SJSA1 (cell line): ENCODE measurements at places on chromosomes 5 and 9.

- no peaks in the 10 kb centered on the region for H3K36me3 ChIP-seq
- no peaks in the 10 kb centered on the region for H3K4me1 ChIP-seq
- DNase-seq, result no peak
Measured at GRCh38 chr9:89802781-89803355, 198.1 kb downstream of the GADD45G start.

GRCh38 chr9:113772121-113772810, 103.8 kb upstream of the ZNF618 start:
- no peak for DNase-seq
- H3K36me3 ChIP-seq, result no peaks in the 10 kb centered on the region

- H3K36me3 ChIP-seq, result no peaks in the 10 kb centered on the region
- peaks cover 10% of the 10 kb centered on the region; the same call in 1 of the 2 replicates for H3K4me1 ChIP-seq
- no peak overlapping the region for H3K27ac ChIP-seq
- no peak overlapping the region for H3K4me3 ChIP-seq
- no peaks in the 10 kb centered on the region for H3K27me3 ChIP-seq
Measured at GRCh38 chr9:38694676-38695075, 25.3 kb downstream of the FAM240B start.

DNA sequence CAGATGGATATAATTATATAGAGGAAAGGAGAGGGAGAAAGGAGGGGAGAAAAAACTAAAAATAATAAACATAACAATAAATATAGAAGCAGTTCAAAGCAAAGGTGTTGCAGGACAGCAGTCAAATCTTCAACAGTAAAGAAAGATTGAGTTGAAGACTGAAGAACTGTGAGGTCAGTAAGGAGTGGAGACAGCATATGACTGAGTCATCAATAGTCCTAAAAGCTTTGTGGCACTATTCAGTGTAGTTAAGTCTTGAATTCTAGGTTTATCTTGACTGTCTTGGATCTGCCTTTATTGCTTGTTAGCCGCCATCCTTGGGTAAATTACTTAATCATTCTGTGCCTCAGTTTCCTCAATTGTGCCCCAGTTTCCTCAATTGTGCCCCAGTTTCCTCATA, 137.0 kb downstream of the MRPS30 start:
- H3K27ac ChIP-seq, result no peak overlapping the region
- no peaks in the 10 kb centered on the region for H3K36me3 ChIP-seq
- no peak overlapping the region for H3K4me3 ChIP-seq

DNA sequence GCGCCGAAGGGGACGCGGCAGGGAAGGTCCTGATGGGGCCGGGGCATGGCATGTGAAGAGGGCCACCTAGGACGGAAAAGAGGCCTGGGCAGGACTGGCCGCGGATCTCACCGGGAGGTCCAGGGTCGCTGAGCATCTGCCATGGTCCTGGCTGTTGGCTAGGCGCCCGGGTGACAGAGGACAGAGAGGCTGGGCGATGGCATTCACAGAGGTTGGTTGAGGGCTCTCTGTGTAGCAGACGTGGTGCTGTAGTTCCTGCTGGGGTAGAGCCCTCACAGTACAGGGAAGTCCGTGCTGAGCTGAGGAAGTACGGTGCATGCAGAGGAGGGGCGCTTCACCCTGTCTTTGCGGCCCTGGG, 427 bp downstream of the PCYOX1L start:
- peak; percentile 69 for DNase-seq
- H3K4me3 ChIP-seq, result peak overlapping the region; percentile 79
- no peaks in the 10 kb centered on the region for H3K27me3 ChIP-seq
- peaks cover 32% of the 10 kb centered on the region for H3K36me3 ChIP-seq

DNA sequence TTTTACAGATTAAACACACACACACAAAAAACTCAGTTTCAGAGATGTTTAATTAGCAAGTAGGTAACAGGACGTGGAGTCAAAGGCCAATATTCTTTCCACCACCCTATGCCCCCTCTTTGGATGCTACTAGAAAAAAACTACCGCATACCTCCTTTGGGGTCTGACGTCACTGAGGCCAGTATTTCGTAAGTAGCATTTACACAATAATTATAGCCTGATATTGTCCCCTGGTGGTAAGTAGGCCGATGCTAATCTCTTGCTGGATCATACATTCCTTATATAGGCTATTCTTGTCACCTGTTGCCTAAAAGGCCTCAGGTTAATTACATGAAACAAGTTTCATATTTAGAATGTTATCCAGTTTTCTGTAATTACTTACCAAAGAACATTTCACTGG, 21.0 kb upstream of the SMARCA2 start:
- H3K36me3 ChIP-seq, result no peaks in the 10 kb centered on the region
- H3K27me3 ChIP-seq, result no peaks in the 10 kb centered on the region
- no peak overlapping the region for H3K27ac ChIP-seq

GRCh38 chr5:139341689-139342422, at the start of gene PAIP2:
Gene PAIP2, plus strand, starts transcription at chr5:139341854. Its CDS starts 21,931 bp downstream, at chr5:139363785.
- no peaks in the 10 kb centered on the region for H3K27me3 ChIP-seq
- peaks cover 13% of the 10 kb centered on the region for H3K4me1 ChIP-seq
- peaks cover 14% of the 10 kb centered on the region for H3K36me3 ChIP-seq

- no peak overlapping the region for H3K27ac ChIP-seq
- H3K4me1 ChIP-seq, result no peaks in the 10 kb centered on the region
- H3K27me3 ChIP-seq, result no peaks in the 10 kb centered on the region
Measured at GRCh38 chr9:15725953-15726352, 173.1 kb downstream of the CCDC171 start.

GRCh38 chr5:108686676-108687075, 61.0 kb upstream of the FER start:
- DNase-seq, result no peak
- H3K36me3 ChIP-seq, result no peaks in the 10 kb centered on the region; the same call in 1 of the 2 replicates

GRCh38 chr9:136925414-136926153, 19.0 kb downstream of the FBXW5 start:
- no peaks in the 10 kb centered on the region for H3K27me3 ChIP-seq
- peaks cover 53% of the 10 kb centered on the region for H3K36me3 ChIP-seq
- no peaks in the 10 kb centered on the region for H3K4me1 ChIP-seq
- no peak overlapping the region for H3K4me3 ChIP-seq
- H3K27ac ChIP-seq, result no peak overlapping the region

DNA sequence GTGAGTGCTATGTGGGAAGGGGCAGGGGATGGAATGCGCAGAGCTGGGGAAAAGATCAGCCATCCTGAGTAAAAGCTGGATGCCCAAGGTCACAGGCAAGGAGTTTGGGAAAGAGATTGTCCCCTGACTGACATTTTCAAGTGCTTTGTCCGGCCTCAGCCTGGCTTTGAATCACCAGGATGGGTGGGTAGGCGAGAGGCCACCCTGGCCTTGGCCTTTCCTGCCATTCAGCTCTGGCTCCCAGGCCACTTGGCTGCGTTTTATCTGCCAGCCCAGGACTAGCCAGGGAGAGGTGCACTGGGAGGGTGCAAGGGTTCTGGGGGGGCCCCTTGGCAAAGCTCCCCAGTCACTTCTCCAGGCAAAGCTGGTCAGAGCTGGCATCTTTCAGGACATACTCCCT, 37.4 kb upstream of the SYNPO start:
- H3K27ac ChIP-seq, result no peak overlapping the region
- DNase-seq, result no peak
- no peaks in the 10 kb centered on the region; the same call in 1 of the 2 replicates for H3K27me3 ChIP-seq
- H3K4me1 ChIP-seq, result peaks cover 38% of the 10 kb centered on the region
- H3K36me3 ChIP-seq, result no peaks in the 10 kb centered on the region
- H3K4me3 ChIP-seq, result no peak overlapping the region

- peaks cover 55% of the 10 kb centered on the region for H3K4me1 ChIP-seq
- H3K4me3 ChIP-seq, result no peak overlapping the region
- H3K36me3 ChIP-seq, result 0 out of 2 replicates have a peak, but pooled peaks cover 5% of the 10 kb centered on the region
- H3K27me3 ChIP-seq, result no peaks in the 10 kb centered on the region
- no peak overlapping the region for H3K27ac ChIP-seq
- DNase-seq, result peak; percentile 42
Measured at GRCh38 chr5:149005077-149005892, 57.6 kb downstream of the SH3TC2 start.

- H3K27me3 ChIP-seq, result no peaks in the 10 kb centered on the region
- peaks cover 17% of the 10 kb centered on the region for H3K36me3 ChIP-seq
- no peak for DNase-seq
- H3K4me1 ChIP-seq, result no peaks in the 10 kb centered on the region
Measured at GRCh38 chr5:108769352-108769751, 21.7 kb downstream of the FER start.

- no peak overlapping the region for H3K27ac ChIP-seq
- no peak for DNase-seq
- no peaks in the 10 kb centered on the region for H3K27me3 ChIP-seq
- no peaks in the 10 kb centered on the region for H3K36me3 ChIP-seq
- H3K4me3 ChIP-seq, result no peak overlapping the region
Measured at GRCh38 chr5:118310401-118310800, 677.9 kb downstream of the DTWD2 start.

- H3K27me3 ChIP-seq, result no peaks in the 10 kb centered on the region
- H3K36me3 ChIP-seq, result no peaks in the 10 kb centered on the region
- H3K4me1 ChIP-seq, result no peaks in the 10 kb centered on the region
Measured at GRCh38 chr5:33330426-33330825, 110.3 kb upstream of the TARS1 start.

- DNase-seq, result no peak
- no peaks in the 10 kb centered on the region for H3K27me3 ChIP-seq
- H3K27ac ChIP-seq, result no peak overlapping the region
- peaks cover 16% of the 10 kb centered on the region for H3K4me1 ChIP-seq
- H3K4me3 ChIP-seq, result no peak overlapping the region
Measured at GRCh38 chr9:70581955-70582350, 167.5 kb upstream of the KLF9 start.

DNA sequence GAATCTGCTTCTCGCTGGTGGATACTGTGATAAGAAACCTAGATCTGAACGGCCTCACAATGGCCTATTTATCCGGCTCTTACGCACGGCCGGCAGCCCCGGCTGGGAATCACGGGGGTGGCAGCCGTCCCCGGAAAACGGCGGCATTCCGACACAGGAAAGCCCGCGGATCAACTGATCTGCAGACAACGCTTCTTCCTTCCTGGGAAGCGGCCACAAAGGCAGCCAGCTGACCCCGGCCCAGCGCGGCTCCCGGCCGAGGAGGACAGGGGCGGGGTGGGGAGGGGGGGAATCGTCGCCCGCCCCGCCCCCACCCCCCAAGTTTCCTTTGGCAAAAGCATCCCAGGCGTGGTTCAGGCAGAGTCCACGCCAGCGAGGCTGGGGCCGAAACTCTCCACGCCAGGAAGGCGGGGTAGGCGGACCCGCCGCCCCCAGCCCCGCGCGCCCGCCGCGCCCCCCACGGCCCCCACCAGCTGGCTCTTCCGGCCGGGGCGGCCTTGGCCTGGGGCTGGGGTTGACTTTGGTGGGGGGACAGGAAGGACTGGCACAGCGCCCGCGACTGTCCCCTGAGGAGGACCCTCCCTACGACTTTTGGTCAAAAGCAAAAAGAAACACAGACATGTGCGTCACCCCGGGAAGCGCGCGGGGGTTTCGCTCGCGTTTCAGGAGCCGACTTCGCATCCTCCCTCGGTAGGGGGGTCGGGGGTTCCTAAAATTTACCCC, 247.7 kb upstream of the ANKRD55 start:
- peaks cover 21% of the 10 kb centered on the region for H3K4me1 ChIP-seq
- H3K27ac ChIP-seq, result peak overlapping the region; percentile 61
- peak; percentile 56 for DNase-seq

GRCh38 chr5:62448528-62448927, 36.0 kb downstream of the IPO11 start:
- no peak overlapping the region for H3K4me3 ChIP-seq
- no peaks in the 10 kb centered on the region for H3K27me3 ChIP-seq
- no peaks in the 10 kb centered on the region for H3K4me1 ChIP-seq
- H3K36me3 ChIP-seq, result peaks cover 31% of the 10 kb centered on the region
- no peak overlapping the region for H3K27ac ChIP-seq
- no peak for DNase-seq

- DNase-seq, result peak; percentile 70
- peak overlapping the region; percentile 93 for H3K27ac ChIP-seq
- no peaks in the 10 kb centered on the region for H3K36me3 ChIP-seq
- no peak overlapping the region for H3K4me3 ChIP-seq
Measured at GRCh38 chr9:130845901-130846481, 10.9 kb downstream of the ABL1 start.
